GDM1 (cell line): ENCODE measurements at places on chromosomes 6 and 20.

GRCh38 chr6:118501765-118502164 lies 46.3 kb upstream of the PLN start:
- no peak for DNase-seq

DNA sequence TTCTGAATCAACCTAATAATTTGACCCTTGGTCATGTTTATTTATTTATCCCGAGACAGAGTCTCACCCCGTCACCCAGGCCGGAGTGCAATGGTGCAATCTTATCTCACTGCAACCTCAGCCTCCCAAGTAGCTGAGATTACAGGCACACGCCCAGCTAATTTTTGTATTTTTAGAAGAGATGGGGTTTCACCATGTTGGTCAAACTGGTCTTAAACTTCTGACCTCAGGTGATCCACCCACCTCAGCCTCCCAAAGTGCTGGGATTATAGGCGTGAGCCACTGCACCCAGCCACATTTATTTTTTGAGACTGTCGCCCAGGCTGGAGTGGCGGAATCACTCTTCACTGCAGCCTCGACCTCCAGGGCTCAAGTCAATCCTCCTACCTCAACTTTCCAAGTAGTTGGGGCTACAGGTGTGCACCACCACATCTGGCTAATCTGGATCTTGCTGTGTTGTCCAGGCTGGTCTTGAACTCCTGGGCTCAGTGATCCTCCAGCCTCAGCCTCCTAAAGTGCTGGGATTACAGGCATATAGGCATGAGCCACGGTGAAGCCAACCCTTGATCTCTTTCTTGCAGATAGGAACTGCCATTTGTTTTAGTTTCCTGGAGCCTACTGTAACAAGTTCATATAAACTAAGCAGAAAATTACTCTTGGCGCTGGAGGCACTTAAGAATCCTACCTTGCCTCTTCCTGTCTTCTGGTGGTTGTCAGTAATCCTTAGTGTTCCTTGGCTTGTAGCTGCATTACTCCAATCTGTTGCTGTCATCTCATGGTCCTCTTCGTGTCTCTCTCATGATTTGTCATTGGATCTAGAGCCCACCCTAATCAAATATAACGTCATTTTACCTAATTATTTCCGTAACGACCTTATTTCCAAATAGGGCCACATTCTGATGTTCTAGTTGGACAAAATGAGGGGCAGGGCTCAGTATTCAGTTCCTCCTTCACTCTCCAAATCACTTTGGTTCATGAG lies 2.3 kb downstream of the RPS18 start:
- DNase-seq: no peak

DNA sequence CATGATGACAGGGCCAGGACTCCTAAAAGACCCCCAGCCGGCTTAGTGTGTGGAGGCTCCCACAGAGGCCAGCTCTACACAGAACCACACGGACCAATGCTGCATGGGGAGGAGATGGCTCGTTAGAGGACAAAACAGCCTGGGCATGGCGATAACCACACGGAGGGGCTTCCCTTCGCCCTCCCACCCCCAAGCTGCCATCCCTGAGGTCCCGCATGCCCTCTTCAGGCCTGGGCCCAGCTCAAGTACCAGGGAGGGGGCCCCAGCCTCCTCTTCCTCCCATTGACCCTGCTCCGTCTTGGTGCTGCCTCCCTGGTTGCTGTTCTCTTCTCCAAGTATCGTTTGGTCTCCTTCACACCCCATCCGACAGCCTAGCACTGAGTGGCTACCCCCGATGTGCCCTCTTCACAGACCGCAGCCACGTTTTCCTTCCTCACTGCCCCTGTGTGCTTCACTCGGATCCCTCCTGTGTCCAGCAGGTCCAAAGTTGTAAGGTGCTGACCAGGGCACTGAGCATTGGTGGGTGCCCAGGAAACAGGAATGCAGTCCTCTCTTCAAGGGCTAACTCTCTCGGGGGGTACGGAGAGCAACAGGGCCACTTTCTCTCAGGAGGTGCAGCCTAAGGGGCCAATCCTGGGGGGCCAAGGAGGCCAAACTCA lies 9.6 kb upstream of the MLN start:
- DNase-seq: no peak

- no peak for DNase-seq
Observed at GRCh38 chr6:140281767-140282166, 907.3 kb upstream of the CITED2 start.

- DNase-seq: no peak
Observed at GRCh38 chr6:8820313-8820712, 385.0 kb upstream of the SLC35B3 start.

GRCh38 chr20:64268174-64268573 lies 12.6 kb downstream of the PCMTD2 start:
- no peak for DNase-seq

- no peak for DNase-seq
Observed at GRCh38 chr6:35280903-35281302, 16.7 kb upstream of the DEF6 start.

GRCh38 chr6:1422290-1422689 lies 32.9 kb downstream of the FOXF2 start:
- no peak for DNase-seq

DNA sequence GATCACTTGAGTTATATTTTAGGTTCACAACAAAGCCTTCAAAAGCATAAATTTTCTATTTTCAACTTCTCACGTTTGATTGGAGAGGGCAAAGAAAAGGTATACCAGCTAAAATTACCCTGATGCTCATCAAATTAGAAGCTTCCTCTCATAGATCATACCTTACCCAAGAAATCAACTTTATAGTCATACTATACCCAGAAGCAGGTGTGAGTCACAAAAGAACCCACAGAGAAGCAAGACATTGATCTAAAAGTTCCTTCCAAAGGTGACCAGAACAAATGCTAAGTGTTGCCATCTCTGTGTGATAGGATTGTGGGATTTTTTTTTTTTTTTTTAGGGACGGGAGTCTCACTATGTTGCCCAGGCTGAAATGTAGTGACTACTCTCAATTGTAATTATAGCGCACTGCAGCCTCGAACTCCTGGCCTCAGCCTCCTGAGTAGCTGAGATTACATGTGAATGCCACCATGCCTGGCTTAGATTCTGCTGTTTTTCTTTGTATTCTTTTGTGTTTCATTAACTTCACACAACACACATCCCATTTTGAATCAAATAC lies 3.3 kb downstream of the EIF2S2 start:
- no peak for DNase-seq

GRCh38 chr6:164097551-164098398 lies 683.3 kb downstream of the QKI start:
- DNase-seq: peak; percentile 26

DNA sequence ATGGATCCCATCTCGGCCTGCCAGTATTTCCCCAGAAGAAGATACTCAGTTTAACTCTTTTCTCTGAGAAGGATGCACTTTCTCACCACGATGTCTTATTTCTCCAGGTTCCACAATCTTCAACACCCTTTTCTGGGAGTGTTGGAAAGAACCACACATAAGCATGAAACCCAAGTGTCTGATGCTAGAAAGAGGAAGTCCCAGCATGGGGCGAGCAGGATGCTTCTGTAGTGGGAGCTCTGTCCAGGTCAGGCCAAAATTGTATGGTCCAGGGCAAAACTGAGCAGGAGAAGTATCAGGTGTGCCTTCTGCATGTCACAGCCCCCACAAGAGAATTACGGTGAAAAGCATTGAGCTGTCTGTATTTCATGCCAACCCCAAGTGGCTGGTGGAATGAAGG lies 11.0 kb downstream of the TREM1 start:
- no peak for DNase-seq

- DNase-seq: no peak
Observed at GRCh38 chr20:2750491-2751251, 49.8 kb downstream of the CPXM1 start.

DNA sequence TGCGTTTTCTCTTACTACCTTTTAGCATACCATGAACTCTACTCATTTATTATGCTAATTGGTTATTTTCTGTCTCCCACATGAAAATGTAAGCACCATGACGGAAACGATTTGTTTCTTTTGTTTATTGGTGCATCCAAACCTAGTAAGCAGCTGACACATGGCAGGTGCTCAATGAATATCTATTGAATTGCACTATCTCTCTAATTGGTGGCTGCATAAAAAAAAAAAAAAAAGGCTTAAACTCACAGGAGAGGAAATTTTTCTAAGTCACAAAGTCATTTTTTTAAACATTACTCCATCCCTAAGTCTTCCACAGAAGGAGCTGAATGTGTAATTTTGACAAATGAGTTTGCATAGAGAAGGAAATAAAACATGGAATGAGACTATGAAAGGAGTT lies 608.4 kb downstream of the PTPRT start:
- no peak for DNase-seq

DNA sequence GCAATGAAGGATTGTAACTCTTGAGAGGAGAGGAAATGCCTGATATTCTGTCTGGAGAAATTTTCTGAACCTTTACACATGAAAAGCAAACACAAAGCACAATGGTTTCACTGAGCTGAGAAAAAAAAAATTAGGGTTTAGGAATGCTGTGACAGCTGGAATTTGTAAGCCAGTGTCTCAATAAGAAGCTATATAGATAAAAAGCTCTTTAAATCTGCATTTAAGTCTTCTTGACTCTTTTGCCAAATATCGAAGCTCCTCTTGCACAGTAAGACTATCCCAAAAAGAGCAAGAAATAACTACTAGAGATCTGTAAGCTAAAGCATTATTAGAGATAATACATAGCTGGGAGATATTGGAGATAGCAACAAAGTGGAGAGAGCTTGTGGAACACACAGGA lies 1334.0 kb upstream of the CITED2 start:
- DNase-seq: no peak

DNA sequence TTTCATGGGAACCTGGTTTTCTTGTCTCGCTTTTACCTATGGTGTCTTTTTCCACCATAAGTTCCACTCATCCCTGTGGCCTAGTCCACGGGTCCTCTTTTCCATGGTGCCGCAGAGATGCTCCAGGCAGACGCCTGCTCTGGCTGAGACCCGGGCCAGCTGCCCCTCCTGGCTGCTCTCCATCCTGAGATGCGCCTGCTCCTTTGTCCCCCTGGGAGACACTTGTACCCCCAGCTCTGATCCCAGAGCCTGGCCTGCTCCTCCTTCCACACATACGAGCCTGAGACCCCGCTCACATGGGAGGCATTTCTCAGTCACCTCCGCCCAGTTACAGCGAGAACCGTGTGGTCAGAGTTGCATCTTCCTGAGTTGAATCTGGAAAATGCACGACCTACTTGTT lies 29.6 kb downstream of the RNASET2 start:
- no peak for DNase-seq

DNA sequence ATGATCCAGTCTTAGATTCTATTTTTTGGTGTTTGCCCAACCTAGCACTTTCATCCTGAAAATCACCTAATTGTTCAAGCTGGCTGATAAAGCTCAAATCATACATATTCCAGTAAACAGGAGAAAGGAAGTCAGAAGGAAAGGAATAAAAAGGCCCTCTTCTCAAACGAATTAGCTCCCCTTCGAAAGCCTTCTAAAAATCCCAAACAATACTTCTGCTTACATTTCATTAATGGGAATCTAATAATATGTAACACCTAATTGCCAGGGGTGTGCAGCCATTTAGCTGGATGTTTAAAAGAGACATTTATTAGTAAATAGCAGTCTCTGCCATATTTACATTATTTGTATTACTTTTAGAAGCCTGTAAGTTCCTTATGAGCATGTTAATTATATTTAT lies 302.9 kb upstream of the TCF21 start:
- no peak for DNase-seq

DNA sequence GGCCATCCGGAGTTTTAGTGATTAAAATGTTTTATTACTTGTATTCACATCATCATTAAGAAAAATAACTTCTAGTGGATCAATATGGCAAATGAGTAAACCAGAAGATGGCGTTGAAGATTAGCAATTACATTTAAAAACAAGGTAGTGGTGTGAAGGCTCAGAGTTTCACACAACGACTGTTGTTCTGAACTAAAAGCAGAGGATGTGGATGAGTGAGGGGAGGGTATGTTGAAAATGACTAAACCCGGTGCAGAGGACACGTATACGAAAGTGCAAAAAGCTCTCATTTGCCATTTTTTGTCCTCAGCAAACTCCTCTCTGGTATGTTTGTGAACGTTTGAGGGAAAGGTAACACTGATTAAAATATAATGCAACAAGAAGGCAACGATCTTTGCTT lies 1.9 kb upstream of the IRF4 start:
- no peak for DNase-seq

DNA sequence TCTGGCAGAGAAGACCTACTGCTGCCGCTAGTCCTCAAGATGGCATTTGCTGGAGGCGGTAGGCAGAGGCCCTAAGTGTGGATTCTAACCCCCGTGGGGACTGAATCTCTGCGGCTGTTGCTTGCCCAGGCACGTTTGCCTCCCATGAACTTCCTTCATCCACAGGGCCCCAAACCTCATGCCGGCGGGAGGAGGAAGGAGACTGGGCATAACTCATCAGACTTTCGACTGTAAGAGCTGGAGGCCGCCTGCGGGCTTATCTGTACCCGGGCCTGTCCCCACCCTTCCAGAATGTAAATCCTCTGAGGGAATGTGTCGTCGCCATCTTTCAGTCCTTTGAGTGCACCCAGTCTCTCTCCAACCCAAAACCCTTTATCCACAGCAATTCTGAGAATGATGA lies 990 bp downstream of the ZFP57 start:
- DNase-seq: no peak

DNA sequence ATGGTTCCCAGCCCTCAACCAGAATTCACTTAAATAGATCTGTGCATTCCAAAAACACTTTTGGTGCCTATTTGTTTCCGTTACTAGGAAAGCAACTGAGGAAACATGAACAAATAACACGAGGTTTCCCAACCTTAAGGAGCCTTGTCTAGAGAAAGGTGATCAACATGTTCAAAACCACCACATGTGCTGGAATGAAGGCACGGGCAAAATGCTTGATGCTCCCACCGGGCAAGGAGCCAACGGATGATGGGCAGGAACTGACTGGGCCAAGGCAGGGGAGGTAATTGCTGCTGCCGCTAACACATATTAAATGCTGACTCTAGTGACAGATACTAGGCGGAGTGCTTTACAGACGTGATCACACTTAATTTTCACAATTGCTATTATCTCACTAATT lies 2.5 kb downstream of the MYLK4 start:
- no peak for DNase-seq

DNA sequence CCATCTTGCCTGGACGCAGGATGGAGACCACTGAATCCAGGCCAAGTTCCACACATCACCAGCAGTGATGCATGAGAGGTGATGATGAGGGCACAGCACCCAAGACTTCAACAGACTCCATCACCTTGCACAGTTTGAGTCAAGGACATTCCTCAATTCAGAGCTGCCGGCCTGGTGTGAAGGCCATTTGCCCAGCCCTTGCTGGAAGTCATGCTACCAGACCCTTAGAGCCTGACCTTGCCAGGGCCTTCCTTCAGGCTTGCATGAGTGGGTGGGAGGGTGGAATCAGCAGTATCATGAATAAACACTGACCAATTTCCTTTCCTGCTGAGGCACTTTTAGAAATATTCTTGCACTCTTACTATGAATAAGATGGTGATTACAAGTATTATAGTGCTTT lies 130.2 kb upstream of the SSTR4 start:
- no peak for DNase-seq

DNA sequence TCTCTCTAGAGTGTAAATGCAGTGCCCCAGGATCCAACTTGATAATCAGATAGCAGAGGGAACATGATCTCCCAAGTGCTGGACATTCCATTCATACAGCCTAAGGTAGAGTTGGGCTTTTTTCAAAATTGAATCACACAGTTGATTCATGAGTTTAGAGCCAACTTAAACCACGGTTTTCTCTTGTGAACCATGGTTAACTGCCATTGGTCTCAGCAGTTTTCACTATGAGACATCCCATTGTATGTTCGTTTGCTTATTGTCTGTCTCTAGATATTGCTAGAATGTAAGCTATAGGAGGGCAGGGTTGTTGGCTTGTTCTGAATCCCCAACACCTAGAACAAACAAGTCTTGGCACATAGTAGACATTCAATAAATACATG lies 37.2 kb upstream of the TAF8 start:
- DNase-seq: no peak

- DNase-seq: no peak
Observed at GRCh38 chr6:111852725-111853124, 20.5 kb downstream of the FYN start.
